ENCODE measurements at places on chromosomes 5 and 9.

DNA sequence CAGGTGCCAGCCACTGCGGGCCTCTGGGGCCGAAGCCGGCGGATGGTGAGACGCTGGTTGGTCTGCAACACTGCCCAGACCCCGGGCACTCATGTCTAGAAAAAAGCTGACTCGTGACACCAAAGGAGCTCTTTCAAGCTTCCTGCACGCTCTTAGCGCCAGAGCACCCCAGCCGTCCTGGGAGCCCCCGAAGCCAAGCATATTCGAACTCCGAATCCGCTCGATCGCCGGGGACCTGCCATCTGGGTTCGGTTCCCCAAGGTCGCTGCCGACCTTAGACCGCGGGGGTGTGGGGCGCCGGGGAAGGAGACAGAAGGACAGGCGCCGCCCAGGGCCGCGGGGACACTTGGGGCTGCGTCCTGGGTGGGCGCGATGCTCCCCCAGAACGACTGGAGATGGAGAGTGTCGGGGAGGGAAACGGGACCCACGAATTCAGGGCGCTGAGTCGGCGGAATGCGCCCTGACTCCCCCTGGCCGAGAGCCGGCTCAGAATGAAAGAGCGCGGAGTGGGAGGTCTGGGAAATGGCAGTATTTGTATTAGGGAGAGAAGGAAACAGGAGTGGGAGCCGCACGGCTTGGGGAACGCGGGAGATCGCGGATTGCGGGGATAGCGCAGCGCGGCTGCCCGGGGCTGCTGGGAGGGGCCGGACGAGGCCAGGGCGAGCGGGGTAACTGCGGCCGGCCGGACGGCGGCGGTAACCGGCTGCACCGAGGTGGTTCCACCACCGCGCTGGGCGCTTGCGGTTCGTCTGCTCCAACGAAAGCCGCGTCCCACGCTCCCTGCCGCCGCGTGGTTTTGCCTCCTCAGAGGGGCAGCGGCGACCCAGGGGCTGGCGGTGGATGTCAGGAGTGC is 20.1 kb upstream of the MARCHF6 start:
- DNase-seq = peak; percentile 48

DNA sequence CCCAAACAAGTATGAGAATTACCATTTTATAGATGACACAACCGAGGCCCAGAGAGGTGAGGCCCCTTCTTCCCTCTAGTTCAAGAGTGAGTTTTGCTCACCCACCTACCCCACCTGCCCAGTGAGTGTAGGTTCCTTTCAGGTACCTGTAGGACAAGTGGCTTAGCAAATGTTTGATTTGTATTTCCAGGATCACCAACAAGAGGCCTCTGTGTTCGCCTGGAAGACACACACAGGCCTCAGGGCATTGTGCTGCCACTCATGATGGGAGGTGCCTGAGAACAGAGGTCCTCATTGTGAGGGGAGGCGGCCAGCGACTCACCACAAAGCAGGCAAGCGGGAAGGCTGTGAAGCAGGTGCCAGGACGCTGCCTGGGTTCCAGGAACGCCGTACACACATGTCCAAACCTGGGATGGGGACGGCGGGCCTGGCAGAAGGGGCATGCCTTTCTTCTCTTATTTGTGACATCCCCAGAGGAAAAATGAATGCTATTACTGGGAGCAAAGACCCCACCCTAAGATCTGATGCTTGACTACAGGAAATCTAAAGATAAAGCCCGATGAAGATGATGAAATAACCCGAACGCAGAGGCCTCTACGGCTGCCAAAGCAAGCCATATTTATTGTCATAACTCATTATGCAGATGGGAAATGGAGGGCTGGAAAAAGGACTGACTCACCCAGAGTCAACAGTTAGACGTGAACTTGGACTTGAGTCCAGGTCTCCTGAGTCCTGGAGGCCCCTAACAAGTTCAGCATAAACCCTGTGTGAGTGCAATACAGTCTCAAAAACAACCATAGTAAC is 60.2 kb upstream of the SLC25A51 start:
- DNase-seq = peak; percentile 54

DNA sequence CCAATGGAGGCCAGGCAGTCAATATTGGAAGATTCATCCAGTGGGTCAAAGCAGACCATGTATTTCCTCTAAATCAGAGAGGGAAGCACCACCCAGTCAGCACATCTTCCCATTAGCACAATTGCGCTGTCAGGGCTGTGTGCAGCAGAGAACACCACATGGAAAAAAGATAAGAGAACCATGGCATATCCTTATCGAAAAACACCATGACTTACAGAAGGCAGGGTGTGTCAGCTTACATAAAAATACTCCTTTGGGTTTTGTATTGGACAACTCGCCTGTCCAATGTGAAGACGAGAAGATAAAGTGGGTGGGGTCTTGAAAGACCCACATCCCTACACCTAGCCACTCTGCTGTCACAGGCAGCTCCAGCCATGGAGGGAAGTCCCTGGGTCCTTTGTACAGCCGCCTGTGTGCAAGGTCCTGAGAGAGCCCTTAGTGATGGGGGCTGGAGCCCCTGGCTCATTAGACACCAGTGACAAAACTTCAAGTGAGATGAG is 71.9 kb upstream of the SPATA31E1 start:
- no peak for DNase-seq

DNA sequence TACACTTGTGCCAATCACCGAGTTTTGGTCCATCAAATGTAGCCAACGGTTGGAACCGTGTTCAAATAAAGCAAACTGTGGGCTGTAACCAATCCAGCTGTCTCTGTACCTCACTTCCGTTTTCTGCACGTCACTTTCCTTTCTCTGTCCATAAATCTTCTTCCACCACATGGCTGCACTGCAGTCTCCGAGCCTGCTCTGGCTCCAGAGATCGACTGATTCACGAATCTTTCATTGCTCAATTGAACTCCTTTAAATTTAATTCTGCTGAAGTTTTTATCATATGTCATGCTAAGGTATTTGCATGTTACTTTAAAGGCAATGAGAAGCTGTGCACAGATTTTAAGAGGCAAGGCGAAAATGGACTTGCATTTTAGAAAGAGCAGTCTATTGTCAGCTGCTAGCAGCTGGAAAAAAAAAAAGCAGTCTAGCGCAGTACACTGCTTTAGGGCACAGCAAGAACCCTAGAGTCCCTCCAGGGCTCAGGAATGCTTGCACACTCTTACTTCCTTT is 13.2 kb downstream of the TTC39B start:
- no peak for DNase-seq

GRCh38 chr5:177380805-177381126 is 3.5 kb upstream of the SLC34A1 start:
- DNase-seq = no peak

GRCh38 chr5:167355346-167355745 is 936.1 kb upstream of the WWC1 start:
- DNase-seq = no peak

DNA sequence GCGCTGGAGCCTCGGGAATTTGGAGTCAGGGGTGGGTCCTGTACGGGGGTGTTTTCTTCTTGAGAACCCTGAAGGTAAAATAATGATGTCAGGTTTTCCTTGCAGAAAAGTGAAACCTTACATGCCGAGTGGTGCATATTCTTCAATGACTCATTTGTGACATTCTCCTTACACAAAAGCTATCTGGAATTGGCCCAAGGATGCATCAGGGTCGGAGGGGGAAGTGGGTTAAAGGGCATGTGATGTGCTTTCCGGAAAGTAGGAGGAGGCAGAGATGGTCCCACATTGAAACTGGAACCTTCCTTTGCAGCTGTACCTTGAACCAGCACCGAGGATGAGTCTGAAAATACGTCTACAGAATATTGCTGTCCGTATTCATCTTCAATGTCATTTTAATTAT is 411.2 kb upstream of the IRX4 start:
- no peak for DNase-seq

DNA sequence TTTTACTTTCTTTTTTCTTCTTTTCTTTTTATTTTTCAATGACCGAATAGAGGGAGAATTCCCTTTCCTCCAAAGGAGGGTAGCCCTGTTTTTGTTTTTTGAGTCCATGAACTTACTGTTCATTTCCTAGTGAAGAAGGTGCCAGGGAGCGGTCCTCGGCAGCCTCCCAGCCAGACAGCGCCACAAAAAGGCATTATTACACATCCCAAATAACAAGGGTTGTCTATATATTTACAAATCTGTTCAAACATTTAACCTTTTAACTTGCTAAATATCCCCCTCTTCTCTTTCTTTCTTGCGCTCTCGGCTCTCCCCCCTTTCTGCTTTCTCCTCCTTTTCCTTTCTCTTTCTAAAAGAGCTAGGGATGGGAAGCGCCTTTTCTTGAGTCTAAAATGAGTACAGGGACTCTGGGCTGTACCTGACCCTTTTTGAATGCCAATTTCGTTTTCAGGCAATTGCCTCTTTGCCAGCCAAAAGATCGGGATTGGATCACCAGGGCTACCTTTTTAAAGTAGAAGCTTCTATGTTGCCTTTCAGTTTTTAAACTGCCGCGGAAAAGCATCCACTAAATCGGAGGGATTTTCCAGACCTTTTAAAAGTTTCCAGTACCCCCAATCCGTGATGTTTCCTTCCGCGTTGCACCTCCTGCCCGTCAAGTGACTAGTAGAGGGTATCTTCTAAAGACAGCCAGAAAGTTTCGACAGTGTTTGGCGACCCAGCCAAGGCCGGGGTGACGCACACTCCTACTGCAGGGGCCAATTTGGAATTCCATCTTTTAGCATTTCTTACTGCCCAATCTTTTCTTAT is 125.6 kb downstream of the TMEM161B start:
- DNase-seq = no peak

- DNase-seq = no peak
Observed at GRCh38 chr5:167284222-167284890, 1007.1 kb upstream of the WWC1 start.

DNA sequence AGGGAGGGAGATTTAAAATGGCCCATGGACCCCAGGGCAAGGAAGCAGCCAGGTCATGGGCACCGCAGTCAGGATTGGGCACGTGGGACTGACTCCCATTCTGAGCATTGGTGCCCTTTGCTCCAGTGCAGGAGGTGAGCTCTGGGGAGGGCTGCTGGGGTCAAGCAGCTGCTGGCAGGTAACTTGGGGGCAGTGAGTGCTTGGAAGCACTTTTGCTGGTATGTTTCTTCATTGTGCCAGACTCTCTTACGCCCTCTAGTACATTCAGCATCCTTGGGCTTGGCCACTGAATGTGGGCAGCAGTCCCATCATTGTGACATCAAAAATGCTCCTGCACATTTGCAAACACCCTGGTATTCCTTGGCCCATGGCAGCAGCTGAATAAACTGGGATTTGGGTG is 32.7 kb downstream of the PRRC2B start:
- DNase-seq = no peak

DNA sequence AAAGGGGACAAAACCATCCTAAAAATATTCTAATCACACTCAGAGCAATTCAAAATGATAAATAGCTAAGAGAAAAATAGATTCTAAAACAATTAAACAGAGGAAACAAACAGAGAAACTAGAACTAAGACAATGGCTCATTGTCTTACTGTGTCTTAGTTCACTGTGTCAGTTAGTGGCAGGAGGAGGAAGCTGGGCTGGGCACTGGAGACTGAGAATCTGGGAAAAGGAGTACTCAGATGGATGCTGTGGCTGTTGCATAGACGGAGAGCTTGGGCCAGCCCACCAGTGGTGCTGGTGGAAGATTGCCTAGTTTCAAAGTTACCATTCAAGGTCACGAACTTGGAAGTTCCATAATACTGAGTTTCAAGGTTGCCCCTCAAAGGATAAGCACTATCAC is 94.7 kb upstream of the IFNK start:
- no peak for DNase-seq

DNA sequence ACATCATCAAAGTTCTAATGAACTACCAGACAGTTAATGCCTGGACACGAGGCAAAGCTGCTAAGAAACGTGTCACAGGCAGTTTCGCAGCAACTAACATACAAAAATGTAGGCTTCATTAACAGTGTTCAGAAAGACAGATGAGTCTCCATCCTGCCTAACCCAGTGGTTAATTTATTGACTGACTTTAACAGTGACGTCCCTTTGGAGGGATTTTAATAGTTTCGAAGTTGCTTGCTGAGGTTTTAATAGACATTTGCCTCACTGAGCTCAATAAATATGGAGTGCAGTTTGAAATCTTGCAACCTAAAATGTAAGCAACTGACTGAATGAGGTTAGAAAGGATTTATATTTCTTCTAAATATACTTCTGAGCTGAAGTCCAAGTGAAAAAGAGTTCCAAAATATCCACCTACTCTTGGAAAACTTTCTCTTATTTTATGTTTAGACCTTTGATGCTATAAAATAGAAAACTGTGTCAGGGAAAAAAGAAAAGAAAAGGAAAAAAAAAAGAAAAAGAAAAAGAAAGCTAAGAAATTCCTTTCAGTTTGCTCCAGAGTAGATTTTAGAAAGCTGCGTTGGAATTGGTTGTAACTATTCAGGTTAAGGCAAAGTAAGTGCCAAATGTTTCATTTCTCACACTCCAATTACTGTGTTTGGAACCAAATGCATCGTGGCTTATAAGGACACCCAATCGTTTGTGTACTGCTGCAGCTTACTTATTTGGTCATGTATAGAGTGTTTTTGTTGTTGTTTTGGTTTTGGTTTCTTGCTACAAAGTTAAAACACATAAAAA is 2016.6 kb downstream of the MAT2B start:
- DNase-seq = no peak

GRCh38 chr5:171451421-171451820 is 32.0 kb downstream of the FGF18 start:
- DNase-seq = no peak

GRCh38 chr5:143924311-143924978 is 112.5 kb downstream of the HMHB1 start:
- no peak for DNase-seq

GRCh38 chr9:89407070-89407469 is 88.8 kb downstream of the SECISBP2 start:
- DNase-seq = no peak

DNA sequence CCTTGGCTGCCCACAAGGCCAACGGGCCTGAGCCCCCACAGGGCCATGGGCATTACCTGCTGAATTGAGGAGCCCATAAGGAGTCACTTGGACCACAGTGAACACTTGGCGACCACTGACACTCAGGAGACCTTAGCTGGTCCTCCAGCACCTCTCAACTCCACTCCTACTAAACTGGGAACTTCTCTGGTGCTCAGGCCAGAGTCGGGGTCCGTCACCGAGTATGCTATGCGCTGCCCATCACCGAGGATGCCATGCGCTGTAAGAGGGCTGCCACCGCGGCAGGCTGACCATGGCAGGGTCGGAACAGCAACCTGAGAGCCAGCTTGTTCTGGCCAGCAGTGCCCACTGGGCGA is 600 bp upstream of the SQSTM1 start:
- DNase-seq = no peak

Data from A549 (cell line).